ENCODE measurements at places on chromosomes 3 and 15.

DNA sequence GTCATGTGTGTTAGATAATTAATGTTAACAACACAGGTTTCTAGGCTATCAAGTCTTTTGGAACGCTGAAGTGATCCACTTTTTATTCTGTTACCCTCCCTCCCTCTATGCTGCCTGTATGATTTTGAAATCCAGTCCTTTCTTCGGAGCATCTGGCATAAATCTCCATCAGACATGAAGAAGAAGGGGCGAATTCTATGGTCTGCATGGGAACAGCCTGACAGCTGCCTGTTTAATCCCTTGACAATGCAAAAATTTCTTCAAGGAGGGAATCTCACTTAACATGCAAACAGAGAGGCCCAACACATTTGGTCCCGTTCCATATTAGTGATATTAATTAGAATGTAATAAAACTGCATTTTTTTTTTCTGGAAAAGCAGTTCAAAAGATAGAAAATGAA, 145.2 kb downstream of the VGLL3 start:
- no peak for DNase-seq

DNA sequence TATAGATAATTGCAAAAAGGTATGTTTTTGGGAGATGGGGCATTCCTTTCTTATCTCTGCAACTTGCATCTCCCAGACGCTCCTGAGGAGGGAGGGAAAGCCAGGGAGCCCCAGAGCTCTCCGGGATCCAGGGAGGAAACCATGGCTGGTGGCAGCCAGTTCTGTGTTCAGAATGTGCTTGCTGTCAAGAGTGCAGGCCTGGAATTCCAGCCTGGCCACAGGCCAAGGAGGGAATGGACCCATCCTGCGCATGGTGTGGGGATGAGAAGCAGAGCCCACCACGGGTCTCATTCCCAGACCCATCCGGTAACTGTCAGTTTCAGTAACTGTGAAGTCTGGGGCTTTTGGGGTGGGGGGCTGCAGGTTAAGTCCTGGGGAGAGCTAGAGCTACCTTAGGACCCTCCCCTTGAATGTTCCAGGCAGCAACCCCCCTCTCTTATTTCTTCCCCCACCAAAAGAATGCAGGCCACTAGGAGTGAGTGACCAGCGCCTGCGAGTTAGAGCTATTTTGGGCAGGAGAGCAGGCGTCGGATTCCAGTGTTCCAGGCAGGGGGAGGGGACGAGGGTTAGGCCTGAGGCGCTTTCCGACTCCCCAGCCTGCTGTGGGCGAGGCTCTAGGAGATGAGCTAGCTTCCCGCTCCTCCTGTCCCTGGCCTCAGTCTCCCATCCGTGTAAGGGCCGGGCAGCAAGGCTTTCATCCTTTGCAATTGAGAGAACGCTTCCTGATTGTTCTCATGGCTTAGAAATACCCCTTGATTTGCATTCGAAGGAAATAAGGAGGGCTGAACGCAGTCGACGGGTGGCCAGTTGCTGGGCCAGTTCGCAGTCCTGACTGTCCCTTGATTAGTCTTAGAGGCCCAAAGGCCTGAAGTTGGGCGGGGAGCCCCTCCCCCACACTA, 781 bp upstream of the DAG1 start:
- DNase-seq, result no peak

DNA sequence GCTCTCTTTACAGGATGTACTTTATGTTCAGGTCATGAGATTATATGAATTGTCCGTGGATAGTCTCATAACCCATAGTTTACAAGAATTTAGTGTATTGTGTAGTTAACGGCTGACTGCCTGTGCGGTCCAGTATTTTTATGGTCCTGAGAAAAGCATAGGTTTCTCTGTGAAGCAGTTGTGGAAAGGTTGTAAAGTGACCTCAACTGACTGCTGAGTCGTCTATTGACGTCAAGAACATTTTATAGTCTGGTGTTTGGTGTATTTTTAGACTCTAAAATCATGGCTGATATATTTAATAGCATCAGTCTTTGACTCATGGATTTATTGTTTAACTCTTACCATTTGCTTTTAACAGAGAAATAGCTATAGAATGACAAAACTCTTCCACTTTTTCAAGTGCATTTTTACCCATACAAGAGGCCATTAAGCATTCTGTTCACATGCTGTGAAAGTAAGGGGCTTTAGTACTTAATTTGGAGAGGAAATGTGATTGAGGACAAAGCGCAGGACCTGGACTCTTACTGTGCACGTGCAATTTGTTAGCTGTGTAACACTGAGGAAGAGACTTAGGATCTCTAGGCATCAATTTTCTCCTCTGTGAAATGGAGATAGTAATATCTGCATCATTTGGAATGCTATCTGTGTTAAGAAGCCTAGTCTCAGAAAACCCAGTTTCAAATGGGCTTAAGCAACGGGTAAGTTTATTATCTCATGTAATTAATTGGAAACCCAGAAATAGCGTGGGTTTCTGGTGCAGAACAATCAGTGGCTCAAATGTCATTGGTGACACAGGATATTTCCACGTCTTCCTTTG, 240.8 kb downstream of the NFKBIZ start:
- DNase-seq, result peak; percentile 47

- DNase-seq, result no peak
Observed at GRCh38 chr15:100284191-100284590, 57.6 kb downstream of the ADAMTS17 start.

DNA sequence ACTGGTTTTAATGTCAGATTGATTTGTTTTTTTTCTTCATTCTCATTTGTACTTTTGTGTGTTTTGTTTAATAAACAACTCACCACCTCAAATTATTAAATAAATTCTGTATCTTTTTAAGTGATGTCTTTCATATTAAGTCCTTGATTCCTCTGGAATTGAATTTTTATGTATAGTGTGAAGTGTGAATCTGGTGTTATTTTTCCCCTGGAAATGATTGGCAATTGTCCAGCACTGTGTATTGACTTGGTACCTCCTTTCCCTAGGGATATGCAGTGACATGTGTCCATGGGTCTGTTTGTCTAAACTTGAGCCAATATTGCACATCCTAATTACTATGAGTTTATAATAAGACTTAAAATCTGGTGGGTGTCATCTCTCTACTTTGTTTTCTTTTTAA, 2.1 kb downstream of the RNU5B-1 start:
- no peak for DNase-seq

All from DMS79 (cell line).